ENCODE measurements at places on chromosomes 3 and 15. TPM values are rescaled to one million over a fixed set of nuclear protein-coding genes. Genes with fewer than 3 reads are reported as not detected.

DNA sequence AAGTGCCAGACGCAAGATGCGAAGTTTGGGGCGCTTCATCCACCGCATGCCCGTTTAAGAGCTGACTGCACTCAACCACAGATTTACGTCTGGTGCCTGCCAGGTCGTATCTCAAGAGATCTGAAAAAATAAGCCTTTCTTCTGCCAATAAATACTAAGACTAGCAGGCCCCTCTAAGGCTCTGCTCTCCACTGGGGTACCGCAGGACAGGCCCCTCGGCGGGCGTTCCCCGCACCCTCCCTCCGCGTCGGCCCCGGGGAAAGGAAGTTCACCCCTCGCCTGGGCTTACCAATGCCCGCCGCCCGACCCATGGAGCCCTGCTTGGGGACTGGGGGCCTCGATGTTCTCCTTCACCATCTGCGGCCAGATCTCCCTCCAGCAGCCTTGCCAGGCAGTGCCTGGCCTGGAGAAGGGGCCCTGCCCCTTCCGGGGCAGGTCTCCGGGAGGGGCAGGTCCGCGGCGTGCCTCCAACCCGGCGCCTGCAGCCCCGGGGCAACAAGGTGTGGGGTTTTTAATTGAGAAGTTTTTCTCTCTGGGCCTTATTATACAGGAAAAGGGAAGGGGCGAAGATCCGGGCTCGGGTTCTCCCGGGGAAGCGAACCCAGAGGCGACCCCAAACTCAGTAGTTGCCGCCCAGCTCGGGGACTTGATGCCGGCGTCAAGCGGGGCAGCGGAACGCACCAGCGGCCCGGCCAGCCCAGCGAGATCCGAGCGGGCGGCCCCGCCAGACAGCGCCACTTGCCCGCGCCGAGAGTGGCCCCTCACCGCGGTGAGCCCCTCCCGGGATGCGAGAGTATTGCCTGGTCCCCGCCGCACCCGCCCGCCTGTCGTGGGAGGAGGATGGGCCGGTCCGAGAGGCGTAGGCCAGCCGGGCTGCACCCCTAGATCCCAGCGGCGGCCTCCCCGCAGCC is 735 bp downstream of the GOLGA8B start:
- DNase-seq = peak; percentile 42

DNA sequence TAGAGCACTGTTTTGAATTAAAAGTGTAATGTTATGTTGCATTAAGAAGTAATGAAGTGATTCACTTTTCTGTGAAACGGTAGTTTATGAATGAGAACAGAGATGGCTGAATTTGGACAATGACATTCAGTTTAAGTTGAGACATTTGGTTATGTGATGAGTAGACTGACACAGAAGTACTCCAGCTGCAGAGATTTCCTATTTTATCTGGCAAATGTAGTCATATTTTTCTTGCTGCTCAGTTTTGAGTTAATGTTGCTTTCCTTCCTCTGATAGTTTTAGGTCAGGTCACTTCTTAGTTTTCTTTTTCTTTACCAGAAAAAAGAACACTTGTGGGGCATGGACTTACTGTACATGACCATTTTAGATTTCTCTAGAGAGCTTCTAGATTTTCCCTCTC is 51.2 kb downstream of the ASB7 start:
- peak; percentile 72 for DNase-seq

DNA sequence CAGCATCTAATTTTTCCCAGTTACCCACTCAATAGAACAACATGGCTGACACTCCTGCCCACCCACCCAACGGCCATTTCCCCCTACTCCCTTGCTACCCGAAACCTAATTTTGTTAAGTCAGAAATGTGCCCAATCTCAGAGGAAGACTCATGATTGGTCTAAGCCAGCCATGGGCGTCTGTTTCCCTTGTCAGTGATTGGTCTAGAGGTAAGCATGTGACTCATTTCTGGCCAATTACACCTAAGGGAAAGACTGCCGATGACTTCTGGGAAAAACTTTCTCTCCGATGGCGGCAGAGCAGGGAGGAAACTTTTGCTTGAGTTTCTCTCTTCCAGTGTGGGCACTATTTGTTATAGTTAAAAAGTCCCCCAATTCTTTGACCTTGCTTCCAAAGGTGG is 72.9 kb downstream of the RPLP1 start:
- no peak for DNase-seq

DNA sequence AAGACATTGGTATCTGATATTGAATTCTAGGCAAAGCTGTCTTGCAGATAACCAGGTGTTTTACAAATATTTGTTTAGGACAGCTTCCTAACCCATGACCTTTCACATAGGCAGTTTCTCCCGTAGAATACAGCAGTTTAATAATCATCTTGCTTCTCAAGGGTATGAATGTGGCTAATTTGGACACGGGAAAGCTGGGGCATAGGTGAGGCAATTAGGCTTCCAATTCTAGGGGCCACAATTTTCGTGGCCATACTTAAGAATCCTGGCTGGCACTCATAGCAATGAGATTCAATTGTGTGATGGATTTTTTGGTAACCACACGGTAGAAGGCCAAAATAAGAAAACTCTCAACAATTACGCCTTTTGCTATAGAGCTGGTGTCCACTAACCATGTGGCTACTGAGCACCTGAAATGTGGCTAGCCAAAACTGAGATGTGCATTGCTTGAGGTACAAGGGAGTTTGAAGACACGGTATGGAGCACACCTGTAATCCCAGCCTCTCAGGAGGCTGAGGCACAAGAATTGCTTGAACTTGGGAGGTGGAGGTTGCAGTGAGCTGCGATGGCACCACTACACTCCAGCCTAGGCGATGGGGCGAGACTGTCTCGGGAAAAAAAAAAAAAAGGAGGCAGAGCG is 34.4 kb downstream of the TFRC start:
- DNase-seq = no peak

- no peak for DNase-seq
Observed at GRCh38 chr15:99050328-99050980, 42.9 kb upstream of the PGPEP1L start.

DNA sequence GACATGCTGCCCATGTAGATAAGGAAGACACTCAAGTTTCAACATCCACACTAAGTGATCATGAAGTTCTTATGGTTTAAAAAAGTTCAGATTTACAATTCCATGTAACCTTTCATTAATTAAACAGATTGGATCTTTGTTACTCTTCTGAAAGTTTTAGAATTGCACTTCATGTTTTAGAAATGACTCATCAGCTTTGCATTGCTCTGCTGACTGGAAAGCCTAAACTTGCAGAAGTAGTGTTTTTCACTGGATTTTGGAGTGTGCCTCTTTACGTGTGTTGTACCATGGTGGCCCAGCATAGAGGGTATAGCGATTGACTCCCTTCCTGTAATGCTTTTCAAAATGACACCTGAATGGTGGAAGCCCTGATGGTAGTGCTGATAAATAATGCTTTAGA is 157.9 kb downstream of the BBX start:
- no peak for DNase-seq

DNA sequence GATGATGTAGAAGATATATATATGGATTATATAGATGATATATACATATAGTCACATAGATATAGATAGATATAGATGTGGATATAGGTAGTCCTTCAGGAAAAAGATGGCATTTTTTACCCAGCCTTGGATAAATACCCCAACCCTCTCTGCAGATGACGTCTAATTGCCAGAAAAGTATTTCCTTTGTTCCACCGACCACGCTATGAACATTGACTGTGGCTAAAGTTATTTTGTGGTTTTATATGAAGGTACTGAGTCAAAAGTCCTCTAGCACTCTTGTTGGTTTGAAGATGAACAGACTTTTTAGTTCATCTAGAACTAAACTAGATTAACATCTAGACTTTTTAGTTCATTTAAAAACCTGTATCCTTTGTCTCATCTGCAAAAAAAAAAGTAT is 207.7 kb downstream of the PLOD2 start:
- no peak for DNase-seq

GRCh38 chr15:59244337-59244736 is 37.7 kb downstream of the LDHAL6B start:
- DNase-seq = no peak

TAGLN3 gene
- polyA plus RNA-seq = not detected

FBXL22 gene
- polyA plus RNA-seq = 0.13 TPM
